Activated naive CD8-positive, alpha-beta T cell treated with anti-CD3 and anti-CD28 coated beads, Interleukin-2, amount 10 ng/mL, durations not matched to agents 7 days and 5 days (primary cell): ENCODE measurements at places on chromosomes 16 and 17. TPM values are rescaled to one million over a fixed set of nuclear protein-coding genes. Genes with fewer than 3 reads are reported as not detected.

Gene UNK
- total RNA-seq: 39.8 TPM

Gene SARM1
- total RNA-seq: 25.6 TPM

Gene MT1F
- total RNA-seq: 24.1 TPM

Gene CES5A
- not detected for total RNA-seq

Gene KRT16
- total RNA-seq: not detected

Gene SPN
- total RNA-seq: 263 TPM

Gene IL17C
- 0.68 TPM for total RNA-seq

Gene TEPSIN
- total RNA-seq: 78.8 TPM

Gene TNFSF12
- total RNA-seq: 93.0 TPM

Gene TMC7
- total RNA-seq: not detected

Gene SLC16A11
- 1.7 TPM for total RNA-seq

Gene KRTAP4-9
- not detected for total RNA-seq

Gene OSGIN1
- total RNA-seq: 1.1 TPM

Gene TBC1D3K
- total RNA-seq: not detected

Gene KRT34
- total RNA-seq: not detected

Gene CNEP1R1
- 31.7 TPM for total RNA-seq

Gene RAB11FIP4
- total RNA-seq: 42.0 TPM
